ENCODE measurements at places on chromosomes 5 and 9.

- DNase-seq: no peak
Measured at GRCh38 chr5:158463188-158463587, 604.2 kb upstream of the CLINT1 start.

DNA sequence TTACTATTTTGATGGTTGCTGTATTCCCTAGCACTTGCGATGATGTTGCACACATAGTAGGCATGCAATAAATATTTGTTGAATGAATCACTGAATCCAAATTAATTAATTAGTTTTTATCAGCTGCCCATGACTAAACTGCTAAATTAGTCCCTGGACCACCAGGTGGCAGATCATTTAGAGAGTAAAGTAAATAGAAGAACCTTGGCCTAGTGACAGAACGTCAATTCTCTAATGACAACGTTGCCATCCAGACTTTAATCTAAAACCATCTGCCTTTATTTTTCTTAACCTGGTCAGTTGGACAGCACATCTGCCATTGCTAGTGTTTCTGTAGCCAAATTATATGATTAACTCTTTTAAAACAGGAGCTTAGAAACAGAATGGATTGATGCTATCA is 457.5 kb downstream of the KIF4B start:
- DNase-seq: no peak

DNA sequence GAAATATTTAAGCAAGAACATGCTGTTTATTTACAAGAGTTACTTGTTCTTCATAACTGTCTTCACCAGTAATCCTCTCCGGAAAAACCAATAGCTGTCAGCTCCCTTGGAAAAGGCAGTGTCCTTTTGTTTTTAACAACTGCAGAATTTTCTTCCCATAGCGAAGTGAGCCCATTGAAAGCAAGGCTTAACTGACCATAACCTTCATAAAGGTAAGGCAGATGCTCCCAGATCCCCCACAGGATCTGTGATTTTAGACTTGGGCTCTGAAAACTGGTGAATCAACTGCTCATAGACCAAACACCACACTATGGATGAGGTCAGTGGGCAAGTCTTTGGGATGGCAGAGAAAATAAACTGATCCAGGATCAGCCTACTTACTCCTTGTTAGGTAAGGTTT is 155.0 kb downstream of the GLIS3 start:
- no peak for DNase-seq

GRCh38 chr5:150448952-150449516 is 505 bp downstream of the RPS14 start:
- DNase-seq: no peak

- DNase-seq: no peak
Measured at GRCh38 chr9:101832486-101832885, 94.0 kb upstream of the GRIN3A start.

- no peak for DNase-seq
Measured at GRCh38 chr9:112063151-112063550, 111.9 kb downstream of the SUSD1 start.

- no peak for DNase-seq
Measured at GRCh38 chr9:128001779-128002298, 21.1 kb upstream of the EEIG1 start.

GRCh38 chr5:73938280-73938937 is 312.4 kb downstream of the ARHGEF28 start:
- no peak for DNase-seq

- DNase-seq: no peak
Measured at GRCh38 chr9:127554966-127555839, 56.9 kb upstream of the STXBP1 start.

GRCh38 chr9:86116425-86116824 is 17.1 kb upstream of the GOLM1 start:
- no peak for DNase-seq

GRCh38 chr5:98827161-98827560 is 53.7 kb downstream of the RGMB start:
- no peak for DNase-seq

GRCh38 chr5:32679218-32679617 is 31.9 kb upstream of the NPR3 start:
- DNase-seq: no peak

GRCh38 chr5:172540099-172540870 is 86.0 kb upstream of the SH3PXD2B start:
- DNase-seq: no peak
